ENCODE measurements at places on chromosomes 4 and X. TPM values are rescaled to one million over a fixed set of nuclear protein-coding genes. Genes with fewer than 3 reads are reported as not detected.

PARM1 gene
- under 0.01 TPM for total RNA-seq

FAM47E gene
- total RNA-seq, result 1.4 TPM

PRR32 gene
- not detected for total RNA-seq

MAOB gene
- not detected for total RNA-seq

TCEANC gene
- 3.9 TPM for total RNA-seq

GLOD5 gene
- total RNA-seq, result not detected

ARHGAP36 gene
- not detected for total RNA-seq

TMPRSS11E gene
- total RNA-seq, result 2.7 TPM

RAB9B gene
- total RNA-seq, result 0.39 TPM

PPP2R3B gene
- total RNA-seq, result 14.5 TPM

PLK4 gene
- total RNA-seq, result 6.3 TPM

SMC1A gene
- 18.4 TPM for total RNA-seq

PNMA6F gene
- total RNA-seq, result not detected

IL2 gene
- total RNA-seq, result not detected

FAAH2 gene
- 0.11 TPM for total RNA-seq

KDR gene
- 16.1 TPM for total RNA-seq

ERVMER34-1 gene
- 0.33 TPM for total RNA-seq

ZNF732 gene
- total RNA-seq, result 2.0 TPM

SPACA5 gene
- not detected for total RNA-seq

DMRTC1B gene
- not detected for total RNA-seq

ETDC gene
- total RNA-seq, result not detected

UCHL1 gene
- 3.9 TPM for total RNA-seq

GPRIN3 gene
- total RNA-seq, result not detected

SMR3B gene
- total RNA-seq, result not detected

CAPN6 gene
- total RNA-seq, result 9.9 TPM

PABPC1L2B gene
- not detected for total RNA-seq

CYBB gene
- not detected for total RNA-seq

MTNR1A gene
- not detected for total RNA-seq

VCX3B gene
- total RNA-seq, result not detected

USP17L22 gene
- not detected for total RNA-seq

LEF1 gene
- not detected for total RNA-seq

GLUD2 gene
- 0.54 TPM for total RNA-seq

ARR3 gene
- not detected for total RNA-seq

CT45A5 gene
- not detected for total RNA-seq

KLHL13 gene
- 0.11 TPM for total RNA-seq

MAGEC3 gene
- not detected for total RNA-seq

MGARP gene
- 1.4 TPM for total RNA-seq

BGN gene
- 0.39 TPM for total RNA-seq

GAB1 gene
- total RNA-seq, result 68.7 TPM

TMEM128 gene
- 20.6 TPM for total RNA-seq

SULT1E1 gene
- not detected for total RNA-seq

BMPR1B gene
- total RNA-seq, result 3.1 TPM

FGF16 gene
- 0.22 TPM for total RNA-seq

SATL1 gene
- under 0.01 TPM for total RNA-seq

TMEM255A gene
- 0.33 TPM for total RNA-seq

TDO2 gene
- not detected for total RNA-seq

RASL11B gene
- not detected for total RNA-seq

MAGEA6 gene
- total RNA-seq, result not detected

MAMLD1 gene
- total RNA-seq, result 0.11 TPM

TAF7L gene
- total RNA-seq, result under 0.01 TPM

TSR2 gene
- total RNA-seq, result 14.9 TPM

CFAP47 gene
- total RNA-seq, result under 0.01 TPM

TRAPPC2 gene
- total RNA-seq, result 18.7 TPM

MAGEA2B gene
- not detected for total RNA-seq

XAGE2 gene
- 23.6 TPM for total RNA-seq

Measured in placental epithelial cell (primary cell).